HTR-8/SVneo (cell line): ENCODE measurements at places on chromosomes 5 and 9.

DNA sequence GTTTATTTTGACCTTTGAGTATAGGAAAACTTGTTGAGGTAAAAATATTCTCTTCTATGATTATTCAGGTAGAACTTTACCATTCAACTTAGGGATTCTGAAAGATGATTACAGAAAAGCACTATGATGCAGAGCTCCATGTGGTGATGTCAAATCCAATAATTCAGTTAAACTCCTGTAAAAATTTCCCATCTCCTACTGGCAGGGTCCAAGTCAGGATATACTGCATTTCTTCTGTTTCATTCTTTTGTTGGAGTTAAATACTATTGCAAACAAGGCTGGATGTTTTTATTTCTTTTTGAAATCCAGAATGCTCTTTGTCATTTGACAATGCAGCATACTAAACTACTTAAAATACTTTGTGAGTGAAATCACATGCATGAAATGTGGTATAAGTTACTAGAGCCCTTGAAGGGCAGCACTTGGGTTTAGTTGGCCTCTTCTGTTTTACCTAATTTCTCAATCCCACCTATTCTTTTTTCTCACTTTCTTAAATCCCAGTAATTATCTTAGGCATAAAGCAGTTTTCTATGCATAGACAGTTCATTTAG lies 204.5 kb downstream of the FBXL7 start:
- DNase-seq = no peak

DNA sequence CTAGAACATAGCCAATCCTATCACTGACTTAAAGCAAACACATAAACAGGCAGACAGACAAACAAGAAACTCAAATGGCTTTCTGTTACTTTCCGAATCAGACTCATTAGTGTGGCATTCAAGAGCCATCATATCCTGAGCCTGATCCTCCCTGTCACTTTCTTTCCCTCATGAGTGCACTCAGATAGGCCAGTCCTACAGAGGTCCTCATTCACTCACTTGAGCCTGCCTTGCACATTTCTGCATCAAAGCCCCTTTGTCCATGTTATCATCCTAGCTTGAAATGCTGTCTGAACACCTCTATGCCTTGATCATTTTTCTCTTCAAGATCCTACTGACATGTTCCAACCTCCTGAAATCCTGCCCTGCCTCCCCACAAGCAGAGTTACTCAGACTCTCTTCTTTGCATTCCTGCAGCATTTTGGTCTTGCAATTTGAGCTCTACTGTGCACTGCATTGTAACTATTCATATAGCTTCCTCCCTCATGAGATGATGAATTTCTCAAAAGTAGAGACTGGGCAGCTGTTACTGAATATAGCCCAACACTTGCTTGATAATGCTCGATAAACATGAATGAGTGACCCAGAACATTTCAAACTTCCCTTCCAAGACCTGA lies 126.9 kb downstream of the PALM2AKAP2 start:
- peak; percentile 17 for DNase-seq

DNA sequence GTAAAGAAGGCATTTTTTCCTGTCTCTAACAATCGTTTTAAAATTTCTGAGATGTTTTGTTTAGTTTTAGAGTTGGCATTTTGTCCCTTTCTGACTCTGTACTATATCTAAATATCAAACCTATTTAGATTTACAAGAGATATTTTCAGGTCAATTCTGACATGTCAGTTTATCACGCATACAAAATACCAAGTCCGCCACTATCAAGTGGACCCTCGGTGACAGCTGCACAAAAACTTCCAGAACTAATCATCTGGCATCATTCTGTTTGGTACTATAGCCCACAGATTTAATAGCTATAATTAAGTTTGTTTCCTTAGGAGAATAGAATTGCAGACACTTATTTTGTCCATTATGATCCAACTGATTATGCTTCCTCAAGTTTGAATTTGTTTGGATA lies 1278.2 kb downstream of the CDH12 start:
- no peak for DNase-seq

DNA sequence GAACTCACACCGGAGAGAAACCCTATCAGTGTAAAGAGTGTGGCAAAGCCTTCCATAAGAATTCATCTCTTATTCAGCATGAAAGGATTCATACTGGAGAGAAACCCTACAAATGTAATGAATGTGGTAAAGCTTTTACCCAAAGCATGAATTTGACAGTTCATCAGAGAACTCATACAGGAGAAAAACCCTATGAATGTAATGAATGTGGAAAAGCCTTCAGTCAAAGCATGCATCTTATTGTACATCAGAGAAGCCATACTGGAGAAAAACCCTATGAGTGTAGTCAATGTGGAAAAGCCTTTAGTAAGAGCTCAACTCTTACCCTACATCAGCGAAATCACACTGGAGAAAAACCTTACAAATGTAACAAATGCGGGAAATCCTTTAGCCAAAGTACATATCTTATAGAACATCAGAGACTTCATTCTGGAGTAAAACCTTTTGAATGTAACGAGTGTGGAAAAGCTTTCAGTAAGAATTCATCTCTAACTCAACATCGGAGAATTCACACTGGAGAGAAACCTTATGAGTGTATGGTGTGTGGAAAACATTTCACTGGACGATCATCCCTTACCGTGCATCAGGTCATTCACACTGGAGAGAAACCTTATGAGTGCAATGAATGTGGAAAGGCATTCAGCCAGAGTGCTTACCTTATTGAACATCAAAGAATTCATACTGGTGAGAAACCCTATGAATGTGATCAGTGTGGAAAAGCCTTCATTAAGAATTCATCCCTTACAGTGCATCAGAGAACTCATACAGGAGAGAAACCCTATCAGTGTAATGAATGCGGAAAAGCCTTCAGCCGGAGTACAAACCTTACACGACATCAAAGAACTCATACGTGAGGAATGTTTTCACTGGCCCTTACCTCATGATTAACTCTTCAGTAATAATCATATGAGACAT lies 8.9 kb upstream of the ZNF454 start:
- DNase-seq = no peak

DNA sequence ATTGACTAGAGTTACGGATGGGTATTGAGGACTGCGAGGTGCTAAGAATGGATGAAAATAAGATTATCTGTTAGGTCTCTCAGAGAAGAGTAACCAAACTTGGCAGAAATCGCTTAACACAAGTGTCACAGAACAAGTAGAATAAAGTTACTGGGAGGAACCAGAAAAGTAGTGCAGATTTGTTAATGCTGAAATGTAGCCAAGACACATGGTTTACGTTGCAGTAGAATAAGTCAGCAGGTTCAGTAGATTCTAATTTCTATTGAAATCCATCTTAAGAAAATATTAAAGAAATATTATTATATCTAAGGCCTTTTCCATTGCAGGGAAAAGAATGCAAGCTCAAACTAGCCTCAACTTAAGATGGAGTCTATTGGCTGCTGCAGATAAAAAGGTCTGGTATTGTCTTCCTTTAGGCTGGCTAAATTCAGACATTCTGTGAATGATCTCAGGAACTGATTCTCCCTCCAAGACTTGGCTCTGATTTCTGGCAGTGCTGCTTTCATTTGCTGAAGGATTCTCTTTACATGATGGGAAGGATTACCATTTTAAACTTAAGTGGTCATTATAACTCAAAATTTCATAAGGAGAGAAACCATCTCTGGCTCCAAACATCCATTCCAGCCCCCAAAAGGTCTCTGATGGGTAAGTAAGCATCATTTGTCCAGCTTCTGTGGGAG lies 314.9 kb downstream of the MARCHF11 start:
- DNase-seq = no peak

- no peak for DNase-seq
Observed at GRCh38 chr5:103264508-103264907, 5.9 kb downstream of the MACIR start.

DNA sequence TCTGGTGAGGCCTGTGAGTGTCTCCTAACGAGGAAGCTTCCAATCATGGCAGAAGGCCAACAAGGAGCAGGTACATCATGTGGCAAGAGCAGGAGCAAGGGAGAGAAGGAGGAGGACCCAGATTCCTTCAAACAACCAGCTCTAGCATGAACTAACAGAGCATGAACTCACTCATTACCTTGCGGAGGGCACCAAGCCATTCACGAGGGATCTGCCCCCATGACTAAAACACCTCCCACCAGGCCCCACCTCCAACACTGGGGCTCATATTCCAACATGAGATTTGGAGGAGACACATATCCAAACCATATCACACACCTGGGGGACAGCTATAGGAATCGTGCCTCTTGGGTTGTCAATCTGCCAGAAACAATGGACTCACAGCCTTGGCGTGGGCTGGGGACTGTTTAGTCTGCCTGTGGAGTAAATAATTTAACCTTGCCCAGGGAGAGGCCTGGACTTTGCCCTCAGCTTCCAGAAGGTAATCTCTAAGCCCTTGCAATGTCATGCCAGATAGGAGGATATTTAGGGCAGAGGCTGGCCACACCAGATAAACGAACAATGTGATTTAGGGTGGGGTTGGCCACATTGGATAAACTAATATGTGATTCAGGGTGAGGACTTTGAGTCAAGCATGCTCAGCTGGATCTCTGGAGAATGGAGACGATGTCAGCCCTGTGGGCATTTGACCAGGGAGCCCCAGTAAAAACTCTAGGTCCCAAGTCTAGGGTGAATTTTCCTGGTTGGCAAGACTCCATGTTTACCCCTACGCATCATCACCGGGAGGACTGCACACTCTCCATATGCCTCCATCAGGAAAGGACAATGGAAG lies 13.6 kb upstream of the VDAC1 start:
- no peak for DNase-seq

GRCh38 chr9:35696520-35697215 lies 6.9 kb upstream of the TPM2 start:
- peak; percentile 45 for DNase-seq

DNA sequence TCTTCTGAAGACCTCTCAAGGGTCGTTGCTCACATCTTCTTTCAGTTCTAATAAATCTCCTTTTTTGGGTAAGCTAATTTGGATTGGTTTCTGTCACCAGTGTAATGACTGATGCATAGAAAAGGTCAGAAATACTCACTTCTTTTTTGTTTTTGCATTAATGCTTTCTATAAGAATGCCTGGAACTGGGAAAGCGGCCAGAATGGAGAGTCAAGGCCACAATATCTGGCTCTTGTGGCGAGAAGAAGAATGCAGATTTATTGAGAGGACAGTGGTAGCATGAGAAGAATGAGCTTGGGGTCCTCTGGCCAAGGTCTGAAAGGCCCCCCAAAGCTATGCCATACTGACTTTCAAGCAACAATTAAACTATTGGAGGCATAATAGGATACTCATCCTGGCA lies 88.0 kb upstream of the SLC12A2 start:
- no peak for DNase-seq

DNA sequence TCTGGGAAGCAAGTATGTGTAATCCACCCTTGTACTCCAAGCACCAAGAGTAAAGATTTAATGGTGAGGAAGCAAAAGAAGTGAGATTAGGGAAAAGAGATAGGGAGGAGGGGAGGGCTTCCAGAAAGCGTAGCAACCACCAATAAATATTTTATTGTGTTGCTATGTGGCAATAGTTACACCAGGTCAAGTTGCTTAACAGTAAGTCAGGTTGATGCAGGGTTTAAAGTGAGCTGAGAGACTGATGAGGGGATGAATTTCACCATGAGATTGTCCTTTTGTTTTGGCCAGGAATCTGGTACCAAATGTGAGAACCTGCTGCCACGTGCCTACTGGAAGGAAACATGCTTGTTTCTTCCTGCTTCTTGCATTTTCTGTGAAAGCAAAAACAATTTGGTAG lies 62.7 kb downstream of the PCSK5 start:
- no peak for DNase-seq

DNA sequence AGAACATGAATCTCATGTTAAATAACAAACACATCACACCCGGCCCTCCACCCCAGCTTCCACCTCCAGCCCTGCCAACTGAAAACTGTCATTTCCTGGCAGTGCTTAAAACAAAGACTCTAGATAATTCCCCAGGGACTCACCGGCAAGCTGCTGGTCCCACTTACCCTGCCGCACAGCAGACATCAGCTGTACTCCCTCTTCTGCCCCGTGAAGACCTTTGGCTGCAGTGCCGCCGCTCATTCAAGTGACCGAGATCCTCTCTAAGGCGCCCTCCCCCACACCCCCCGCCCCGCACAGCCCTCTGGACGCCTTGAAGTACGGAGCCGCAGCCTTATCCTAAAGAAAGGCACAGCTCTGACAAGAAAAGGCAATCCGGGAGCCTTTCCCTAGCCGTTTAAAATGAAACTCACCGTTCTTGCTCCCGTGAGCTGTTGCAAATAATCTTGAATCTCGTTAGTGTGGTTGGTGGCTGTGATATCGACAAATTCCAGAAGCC lies 434 bp downstream of the GLRX start:
- peak; percentile 33 for DNase-seq

DNA sequence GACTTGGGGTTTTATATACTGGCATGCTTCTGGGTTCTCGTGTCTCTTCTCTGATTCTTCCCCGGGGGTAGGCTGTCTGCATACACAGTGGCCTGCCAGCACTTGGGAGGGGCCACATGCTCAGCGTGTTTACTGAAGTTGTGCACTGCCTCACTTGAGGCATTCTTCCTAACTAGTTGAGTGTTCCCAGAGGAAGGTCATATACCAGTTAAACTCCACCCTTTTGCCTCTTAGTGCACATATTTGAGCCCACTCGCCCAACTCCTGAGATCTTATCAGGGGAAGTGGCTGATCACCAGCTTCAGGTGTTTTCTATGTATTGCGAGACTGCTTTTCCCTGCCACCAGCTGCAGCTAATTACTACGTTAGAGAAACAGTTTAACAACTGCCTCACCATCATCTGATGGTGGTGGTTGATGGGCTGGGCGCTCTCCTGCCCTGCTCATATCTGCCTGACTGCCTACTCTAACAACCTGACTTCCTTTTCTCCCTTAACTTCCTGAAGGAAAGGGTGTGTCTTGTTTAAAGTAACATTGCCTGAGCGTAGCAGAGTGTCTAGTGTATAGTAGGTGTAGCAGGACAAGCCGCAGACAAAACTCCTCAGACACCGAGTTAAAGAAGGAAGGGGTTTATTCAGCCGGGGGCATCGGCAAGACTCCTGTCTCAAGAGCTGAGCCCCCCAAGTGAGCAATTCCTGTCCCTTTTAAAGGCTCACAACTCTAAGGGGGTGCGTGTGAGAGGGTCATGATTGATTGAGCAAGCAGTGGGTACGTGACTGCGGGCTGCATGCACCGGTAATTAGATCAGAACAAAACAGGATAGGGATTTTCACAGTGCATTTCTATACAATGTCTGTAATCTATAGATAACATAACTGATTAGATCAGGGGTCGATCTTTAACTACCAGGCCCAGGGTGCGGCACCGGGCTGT lies 60.1 kb upstream of the CLINT1 start:
- DNase-seq = no peak

GRCh38 chr9:71308454-71308853 lies 187.0 kb upstream of the TRPM3 start:
- DNase-seq = no peak

- DNase-seq = no peak
Observed at GRCh38 chr5:128262911-128263310, 179.3 kb downstream of the SLC12A2 start.
